NCI-H1417 treated with DMSO at 0.1 percent for 48 hours (cell line): ENCODE measurements at places on chromosomes 3 and 15.

- no peak for DNase-seq
Observed at GRCh38 chr15:56718560-56718959, 14.7 kb downstream of the ZNF280D start.

- no peak for DNase-seq
Observed at GRCh38 chr3:111103807-111104206, 32.2 kb downstream of the NECTIN3 start.

- DNase-seq, result no peak
Observed at GRCh38 chr3:100761951-100762350, 52.7 kb downstream of the TFG start.

DNA sequence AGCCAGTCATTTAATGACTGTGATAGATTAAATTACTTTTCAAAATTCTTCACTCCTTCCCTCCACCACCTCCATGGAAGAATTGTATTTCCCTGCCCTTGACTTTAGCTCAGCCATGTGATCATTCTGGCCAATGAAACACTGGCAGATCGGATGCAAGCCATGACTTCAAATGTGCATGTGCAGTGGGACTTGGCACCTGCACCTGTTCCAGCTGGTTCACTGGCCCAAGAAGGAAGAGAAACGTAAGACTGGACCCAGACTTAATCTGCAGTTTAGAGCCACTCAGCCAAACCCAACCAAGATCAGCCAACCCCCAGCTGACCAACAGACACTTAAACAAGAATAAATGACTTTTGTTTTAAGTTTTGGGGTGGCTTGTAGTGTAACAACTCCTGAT, 11.8 kb downstream of the DPH3 start:
- DNase-seq, result no peak

- DNase-seq, result no peak
Observed at GRCh38 chr3:16407366-16407765, 106.1 kb downstream of the RFTN1 start.

DNA sequence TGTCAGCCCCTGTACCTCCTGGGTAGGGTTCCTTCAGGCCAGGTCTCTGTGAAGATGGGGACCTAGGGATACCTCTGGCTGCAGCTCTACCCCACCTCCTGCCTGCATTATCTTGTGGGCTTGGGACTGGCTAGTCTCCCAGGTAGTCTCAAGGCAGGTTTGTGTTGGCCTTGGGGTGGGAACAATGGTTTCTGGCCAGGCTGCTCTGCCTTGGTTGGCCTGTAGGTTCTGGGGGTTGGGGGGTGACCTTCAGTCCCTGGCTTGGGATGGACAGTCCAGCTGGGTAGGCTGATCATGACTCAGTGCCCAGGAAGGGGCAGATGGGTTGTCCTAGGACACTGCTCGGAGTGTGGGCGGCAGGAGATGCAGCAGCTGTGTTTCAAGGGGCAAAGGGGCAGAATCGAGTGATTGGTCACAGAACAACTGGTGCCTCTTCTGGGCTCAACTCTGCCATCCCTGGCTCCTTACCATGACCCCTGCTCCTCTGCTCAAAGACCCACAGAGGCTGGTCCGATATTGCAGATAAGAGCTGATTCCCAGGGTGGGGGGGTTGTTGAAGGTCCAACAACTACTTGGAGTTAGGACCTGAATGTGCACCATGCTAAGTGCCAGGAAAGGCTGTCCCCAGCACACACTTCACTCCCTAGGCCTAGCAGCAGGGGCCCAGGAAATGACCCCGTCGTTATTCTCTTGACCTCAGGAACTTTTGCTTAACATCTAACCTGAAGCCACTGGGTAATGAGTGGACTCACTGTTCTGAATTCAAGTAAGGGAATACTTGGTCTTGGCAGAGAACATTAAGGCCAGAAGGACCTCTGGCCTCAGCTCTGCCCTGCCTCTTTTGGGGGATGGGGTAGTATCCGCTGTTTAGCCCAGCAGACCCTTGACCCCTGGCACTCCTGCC, 18.1 kb upstream of the BSN start:
- DNase-seq, result no peak
